ENCODE measurements at places on chromosomes 12 and 14.

GRCh38 chr14:81169711-81170103, 51.1 kb downstream of the GTF2A1 start:
- DNase-seq = no peak

DNA sequence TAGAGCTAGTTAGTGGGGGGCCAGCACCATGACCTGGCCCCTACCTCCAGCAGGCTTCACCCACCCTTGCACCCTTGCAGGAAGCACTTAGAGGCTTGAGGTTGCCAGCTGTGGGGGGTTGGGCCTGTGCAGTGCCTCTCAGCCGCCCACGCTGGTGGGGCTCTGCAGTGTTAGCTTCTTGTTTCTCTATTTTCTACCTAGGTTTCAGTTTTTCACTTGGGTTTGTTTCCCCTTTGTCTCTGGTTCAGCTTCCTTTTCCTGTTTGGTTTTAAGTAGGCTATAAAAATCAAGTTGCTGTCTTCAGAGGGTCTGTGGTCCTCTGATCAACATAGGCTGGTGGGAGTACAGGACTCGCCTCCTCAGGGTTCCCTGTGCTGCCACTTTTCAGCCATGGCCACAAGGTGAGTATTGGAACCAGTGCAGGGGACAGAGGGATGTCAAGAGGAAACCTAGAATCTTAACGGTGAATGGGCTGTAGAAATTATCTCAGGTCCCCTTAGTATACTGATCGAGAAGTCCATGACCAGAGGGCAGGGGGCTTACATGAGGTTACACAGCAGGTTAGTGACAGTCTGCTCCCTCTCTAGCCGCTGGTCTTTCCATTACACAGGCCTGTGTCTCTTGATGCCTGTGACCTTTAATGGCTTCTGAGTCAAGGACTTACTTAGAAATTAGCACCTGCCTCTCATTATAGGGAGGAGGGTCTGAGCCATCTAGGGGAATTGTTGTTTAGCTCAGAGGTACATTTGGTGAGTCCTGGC, at the start of gene EVL:
Gene EVL (plus strand): TSS at position 312 of the 761 bp plus-strand sequence. CDS start 79 bp downstream, at position 391.
- no peak for DNase-seq

GRCh38 chr14:64910847-64911495, 3.3 kb upstream of the CHURC1 start:
- DNase-seq = no peak

DNA sequence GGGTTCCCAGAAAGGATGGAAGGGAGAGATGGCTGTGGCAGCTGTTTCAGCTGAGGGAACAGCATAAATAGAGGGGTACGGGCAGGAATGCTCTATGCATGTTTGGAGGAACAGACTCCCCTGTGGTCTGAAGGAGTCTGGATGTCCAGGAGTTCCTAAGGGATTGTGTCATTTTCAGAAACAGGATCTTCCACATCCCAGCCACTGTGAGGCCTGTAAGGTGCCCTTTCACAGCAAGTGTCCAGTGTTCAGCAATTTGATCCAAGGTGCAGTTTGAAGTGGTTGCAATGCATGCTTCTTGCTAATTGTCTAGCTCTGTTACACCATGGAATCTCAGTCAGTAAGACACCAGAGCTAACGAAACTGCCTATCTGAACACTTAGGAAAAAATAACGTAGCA, 46.7 kb upstream of the TCL1A start:
- DNase-seq = no peak

GRCh38 chr14:24329073-24329663, 5.7 kb downstream of the ADCY4 start:
- DNase-seq = no peak

DNA sequence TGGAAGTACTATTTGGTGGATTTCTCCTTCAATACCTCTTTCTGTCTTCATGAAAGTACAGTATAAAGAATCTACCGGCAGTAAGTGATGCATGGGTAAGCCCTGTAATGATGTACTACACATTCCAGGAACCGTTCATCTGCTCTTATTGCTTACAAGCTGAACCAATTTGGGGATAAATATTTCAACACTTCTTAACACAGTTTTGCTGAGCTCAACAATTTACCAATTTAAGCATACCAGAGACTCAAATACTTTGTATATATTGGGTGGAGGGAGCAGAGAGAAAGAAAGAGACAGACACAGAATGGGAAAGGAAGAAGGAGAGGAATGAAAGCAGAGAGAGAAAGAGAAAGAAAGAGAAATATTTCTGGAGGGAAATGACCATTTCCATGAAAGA, 821.1 kb upstream of the FLRT2 start:
- DNase-seq = no peak

DNA sequence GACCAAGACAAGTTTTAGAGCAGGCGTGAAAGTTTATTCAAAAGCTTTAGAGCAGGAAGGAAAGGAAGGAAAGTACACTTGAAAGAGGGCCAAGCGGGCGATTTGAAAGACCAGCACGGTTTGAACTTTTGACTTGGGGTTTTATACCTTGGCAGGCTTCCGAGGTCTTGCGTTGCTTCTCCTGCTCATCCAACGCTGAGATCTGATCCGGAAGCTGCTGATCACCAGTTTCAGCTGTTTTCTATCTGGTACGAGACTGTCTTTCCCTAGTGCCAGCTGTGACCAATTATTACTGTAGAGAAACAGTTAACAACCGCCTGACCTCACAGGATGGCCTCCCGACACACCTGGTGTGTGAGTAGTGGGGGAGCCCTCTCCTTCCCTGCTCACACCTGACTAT, 20.6 kb upstream of the SNRPF start:
- DNase-seq = no peak

DNA sequence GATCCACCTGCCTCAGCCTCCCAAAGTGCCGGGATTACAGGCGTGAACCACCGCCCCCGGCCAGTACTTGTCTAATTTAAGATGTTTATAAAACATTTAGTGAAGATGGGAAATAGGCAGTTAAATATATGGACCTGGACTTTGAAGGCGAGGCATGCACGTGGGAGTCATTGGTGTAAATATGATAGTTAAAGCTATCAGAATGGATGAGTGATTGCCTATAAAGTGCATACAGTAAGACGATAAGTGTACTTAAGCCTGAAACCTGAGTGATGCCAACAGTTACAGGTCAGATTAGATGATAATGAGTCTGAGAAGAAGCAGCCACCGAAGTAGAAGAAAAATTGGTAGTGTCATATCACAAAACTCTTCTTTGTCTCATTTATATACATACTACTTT, 11.5 kb downstream of the RAD51B start:
- no peak for DNase-seq
